ENCODE measurements at places on chromosomes 16 and 17.

DNA sequence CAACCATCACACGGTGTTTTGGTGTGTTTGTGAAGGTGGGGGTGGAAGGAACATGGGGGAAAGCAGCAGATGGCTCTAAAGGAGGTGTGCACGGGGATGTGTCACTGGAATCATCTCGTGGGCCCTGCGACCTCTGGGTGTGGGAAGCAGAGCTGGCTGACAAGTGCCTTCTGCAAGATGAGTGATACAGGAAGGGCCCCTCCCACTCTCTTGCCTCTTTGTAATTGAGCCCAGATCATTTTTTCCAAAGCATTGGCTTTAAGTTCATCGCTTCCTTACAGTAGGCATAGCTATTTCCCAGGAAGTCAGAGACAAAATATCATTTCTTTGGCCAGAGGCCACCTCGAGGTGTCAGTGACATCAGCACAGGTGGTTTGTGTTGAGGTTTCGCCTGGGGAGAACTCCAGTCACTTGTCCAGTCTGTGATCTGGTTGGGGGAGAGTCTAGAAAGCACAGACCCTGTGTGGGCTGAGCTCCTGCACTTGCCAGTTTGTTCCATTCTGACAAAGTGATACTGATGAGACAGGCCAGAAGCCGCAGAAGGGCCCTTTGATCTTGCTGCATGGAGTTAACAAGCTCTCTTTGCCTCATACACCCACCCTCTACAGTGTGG, 20.6 kb upstream of the SNTB2 start:
- peak; percentile 83 for DNase-seq

DNA sequence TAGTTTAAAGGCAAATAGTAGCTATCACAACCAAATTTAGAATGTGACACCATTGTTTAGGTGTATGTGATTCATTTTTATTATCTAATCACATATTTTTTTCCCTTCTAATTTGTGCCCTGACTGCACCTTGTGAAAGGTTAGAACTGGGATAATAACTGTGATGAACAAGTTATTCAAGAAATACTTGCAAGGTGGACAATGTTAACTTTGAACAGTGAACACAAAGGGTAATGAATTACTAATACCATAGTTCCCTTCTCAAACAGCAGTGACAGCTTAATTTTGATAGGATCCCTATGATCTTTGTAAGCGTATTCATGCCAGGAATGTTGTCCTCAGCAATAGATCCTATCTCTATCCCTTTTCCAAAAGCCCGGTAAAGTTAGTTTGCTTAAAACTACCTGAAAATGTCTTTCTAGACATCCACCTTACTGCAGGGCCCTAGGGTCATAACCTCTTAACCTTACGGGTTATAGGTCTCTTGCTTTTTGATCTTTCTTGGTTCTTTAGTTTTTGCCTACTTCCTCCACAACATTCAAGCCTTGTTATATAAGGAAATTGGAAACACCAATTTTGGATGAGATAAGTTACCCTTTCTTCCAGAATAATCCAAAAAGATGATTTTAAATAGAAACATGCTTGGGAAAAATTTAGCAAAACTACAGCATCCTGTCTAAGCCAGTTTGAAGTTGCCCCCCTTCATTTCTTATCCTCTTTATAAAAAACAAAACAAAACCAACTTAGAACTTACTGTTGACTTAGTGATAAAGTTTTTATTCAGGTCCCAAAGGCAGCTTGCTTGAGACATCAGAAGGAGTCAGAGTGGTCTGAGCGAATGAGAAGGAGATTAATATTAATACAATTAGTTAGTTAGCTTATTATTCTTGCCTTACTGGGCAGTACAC, 200.0 kb upstream of the TBX2 start:
- no peak for DNase-seq

DNA sequence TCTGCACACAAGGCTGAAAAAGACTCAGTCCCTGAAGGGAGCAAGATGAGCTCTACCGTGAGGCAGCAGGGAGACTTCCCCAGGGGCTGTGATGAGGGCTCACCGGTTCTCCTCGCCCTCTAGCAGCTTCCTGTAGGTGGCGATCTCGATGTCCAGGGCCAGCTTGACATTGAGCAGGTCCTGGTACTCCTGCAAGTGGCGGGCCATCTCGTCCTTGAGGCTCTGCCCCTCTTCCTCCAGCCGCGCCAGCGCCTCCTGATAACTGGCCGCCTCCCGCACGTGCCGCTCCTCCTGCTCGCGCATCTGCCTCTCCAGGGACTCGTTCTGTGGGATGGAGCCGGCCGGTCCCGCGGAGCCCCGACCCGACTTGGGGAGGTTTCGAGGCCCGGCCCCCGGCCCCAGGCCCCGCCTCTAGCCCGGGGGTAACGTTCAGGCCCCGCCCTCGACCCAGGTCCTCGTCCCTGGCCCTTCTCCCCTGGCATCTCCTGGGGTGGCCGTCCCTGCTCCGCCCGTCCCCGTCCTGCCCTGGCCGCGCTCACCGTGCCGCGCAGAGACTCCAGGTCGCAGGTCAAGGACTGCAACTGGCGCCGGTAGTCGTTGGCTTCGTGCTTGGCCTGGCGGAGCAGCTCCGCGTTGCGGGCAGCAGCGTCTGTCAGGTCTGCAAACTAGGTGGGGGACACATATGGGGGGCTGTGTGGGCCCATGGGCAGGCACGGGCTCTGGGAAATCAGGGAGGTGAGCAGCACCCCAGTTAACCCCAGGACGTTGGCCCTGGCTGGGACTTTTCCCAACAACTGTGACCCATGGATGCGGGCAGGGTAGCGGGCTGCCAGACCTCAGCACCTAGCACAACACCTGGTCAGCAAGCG, 3.9 kb downstream of the GFAP start:
- DNase-seq = peak; percentile 48

GRCh38 chr16:54344646-54345630, 58.4 kb upstream of the IRX3 start:
- DNase-seq = no peak

DNA sequence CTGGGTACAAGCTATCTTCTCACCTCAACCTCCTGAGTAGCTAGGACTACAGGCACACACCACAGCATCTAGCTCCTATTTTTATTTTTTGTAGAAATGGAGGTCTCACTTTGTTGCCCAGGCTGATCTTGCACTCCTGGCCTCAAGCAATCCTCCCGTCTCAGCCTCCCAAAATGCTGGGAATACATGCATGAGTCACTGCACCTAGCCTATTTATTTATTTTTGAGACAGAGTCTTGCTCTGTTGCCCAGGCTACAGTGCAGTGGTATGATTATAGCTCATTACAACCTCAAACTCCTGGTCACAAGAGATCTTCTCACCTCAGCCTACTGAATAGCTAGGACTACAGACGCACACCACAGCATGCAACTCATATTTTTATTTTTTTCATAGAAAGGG, 40.1 kb upstream of the RGS9 start:
- DNase-seq = no peak
